ENCODE measurements at places on chromosomes 16 and 17. TPM values are rescaled to one million over a fixed set of nuclear protein-coding genes. Genes with fewer than 3 reads are reported as not detected.

Gene CHST6
- total RNA-seq = not detected

Gene NT5M
- total RNA-seq = 9.3 TPM

Gene PIPOX
- 2.4 TPM for total RNA-seq

Gene KRT33A
- total RNA-seq = not detected

Gene NPB
- not detected for total RNA-seq

Gene TMEM238L
- total RNA-seq = not detected

Gene HOXB2
- total RNA-seq = 16.8 TPM

Gene TMEM132E
- total RNA-seq = not detected

Gene CES4A
- total RNA-seq = 25.9 TPM

Gene ABCA10
- 0.38 TPM for total RNA-seq

Gene QPRT
- 8.7 TPM for total RNA-seq

Gene SRCIN1
- 1.6 TPM for total RNA-seq

Gene EFCAB5
- total RNA-seq = 0.48 TPM

Gene NECAB2
- total RNA-seq = not detected

Gene TBC1D10B
- 54.7 TPM for total RNA-seq

Gene MYH2
- total RNA-seq = not detected

All from activated CD4-positive, alpha-beta memory T cell treated with anti-CD3 and anti-CD28 coated beads for 36 hours (primary cell).